ENCODE measurements at places on chromosomes 2 and 18. TPM values are rescaled to one million over a fixed set of nuclear protein-coding genes. Genes with fewer than 3 reads are reported as not detected.

The EFR3B gene
- polyA plus RNA-seq: 0.88 TPM

The PDE1A gene
- 0.92 TPM for polyA plus RNA-seq

The GREB1 gene
- polyA plus RNA-seq: 1.3 TPM

The IL1R2 gene
- 3.4 TPM for polyA plus RNA-seq

The RAD51AP2 gene
- not detected for polyA plus RNA-seq

The GAREM2 gene
- 0.51 TPM for polyA plus RNA-seq

- no peak for DNase-seq
Observed at GRCh38 chr2:229996320-229996719, 72.4 kb downstream of the SLC16A14 start.

DNA sequence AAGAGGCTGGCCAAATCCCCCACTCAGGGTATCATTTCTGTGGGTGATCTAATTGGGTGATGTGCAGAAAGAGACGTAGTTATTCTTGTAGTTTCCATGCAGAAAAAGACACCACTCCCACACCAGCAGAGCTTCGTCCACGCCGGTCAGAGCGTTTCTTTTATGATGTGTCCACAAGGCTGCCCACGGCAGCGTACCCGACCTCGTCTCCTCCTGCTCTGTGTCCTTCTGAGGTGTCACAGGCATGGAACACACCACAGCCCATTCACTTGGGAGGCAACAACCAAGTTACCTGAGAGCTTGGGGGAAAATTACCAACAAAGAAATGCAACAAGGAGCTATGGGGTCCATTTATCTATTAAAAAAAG lies 131.3 kb downstream of the PXDN start:
- DNase-seq: no peak

DNA sequence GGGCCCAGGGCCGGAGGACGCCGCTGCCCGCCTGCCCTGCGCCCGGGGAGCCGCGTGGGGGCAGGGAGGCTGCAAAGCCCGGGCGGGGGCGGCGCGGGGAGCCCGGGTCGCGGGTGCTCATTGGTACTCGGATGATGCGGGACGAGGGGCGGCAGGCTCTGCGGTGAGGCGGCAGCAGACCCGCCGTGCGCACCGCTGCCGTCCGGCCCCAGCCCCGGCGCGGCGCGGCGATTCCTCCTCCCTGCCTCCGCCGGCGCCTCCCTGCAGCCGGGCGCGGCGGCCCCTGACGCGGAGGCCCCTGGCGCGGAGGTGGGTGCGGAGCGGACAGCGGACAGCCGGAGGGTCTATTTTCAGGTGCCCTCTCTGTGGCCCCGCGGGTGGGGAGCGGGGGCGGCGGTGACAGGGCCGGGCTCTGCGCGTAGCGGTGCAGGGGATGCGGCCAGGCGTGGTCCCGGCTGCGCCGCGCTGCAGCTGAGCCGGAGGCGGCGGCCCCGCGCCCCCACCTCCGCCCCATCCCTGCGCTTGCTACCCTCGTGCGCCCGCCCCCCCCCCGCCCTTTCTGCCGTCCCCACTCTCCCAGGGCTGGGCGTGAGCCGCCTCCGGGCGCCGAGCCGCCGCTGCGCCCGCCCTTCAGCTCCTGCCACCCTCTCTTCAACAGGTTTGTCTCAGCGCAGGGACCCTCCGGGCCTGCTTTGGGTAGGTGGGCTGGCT lies 640 bp downstream of the SPTBN1 start:
- DNase-seq: peak; percentile 72

GRCh38 chr18:74790451-74790850 lies 192.8 kb downstream of the ZNF407 start:
- DNase-seq: no peak

DNA sequence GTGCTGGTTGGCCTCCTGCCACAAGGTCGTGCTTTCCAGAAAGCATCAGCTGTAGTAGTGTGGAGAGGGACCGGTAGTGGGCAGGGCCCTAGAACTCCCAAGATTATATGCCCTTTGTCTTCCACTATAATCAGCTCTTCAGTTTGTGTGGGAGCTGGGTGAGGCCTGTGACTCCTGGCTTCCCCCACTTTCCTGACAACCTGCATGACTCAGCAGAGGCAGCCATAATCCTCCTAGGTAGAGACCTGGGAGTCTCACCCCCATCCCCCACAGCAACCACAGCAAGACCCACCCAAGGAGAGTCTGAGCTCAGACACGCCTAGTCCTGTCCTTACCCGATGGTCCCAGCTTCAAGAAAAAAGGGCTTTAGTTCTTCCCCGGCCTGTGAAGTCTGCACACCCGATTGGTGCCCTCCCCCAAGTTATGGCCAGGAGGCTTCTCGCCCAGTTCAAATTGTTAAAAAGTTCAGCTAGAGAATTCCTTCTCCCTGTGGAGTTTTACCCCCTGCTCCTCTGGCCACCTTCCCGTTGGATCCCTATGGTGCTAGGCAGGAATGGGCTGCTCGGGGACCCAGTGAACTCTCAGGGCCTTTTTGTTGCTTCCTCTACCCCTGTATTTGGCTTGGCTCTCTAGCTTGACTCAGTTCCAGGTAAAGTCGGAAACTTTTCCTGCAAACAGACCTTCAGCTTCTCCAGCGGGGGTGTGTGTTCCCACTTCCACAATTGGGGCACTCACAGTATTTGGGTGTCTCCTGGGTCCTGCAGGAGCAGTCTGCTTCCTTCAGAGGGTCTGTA lies 57.8 kb upstream of the FAM237A start:
- DNase-seq: no peak

DNA sequence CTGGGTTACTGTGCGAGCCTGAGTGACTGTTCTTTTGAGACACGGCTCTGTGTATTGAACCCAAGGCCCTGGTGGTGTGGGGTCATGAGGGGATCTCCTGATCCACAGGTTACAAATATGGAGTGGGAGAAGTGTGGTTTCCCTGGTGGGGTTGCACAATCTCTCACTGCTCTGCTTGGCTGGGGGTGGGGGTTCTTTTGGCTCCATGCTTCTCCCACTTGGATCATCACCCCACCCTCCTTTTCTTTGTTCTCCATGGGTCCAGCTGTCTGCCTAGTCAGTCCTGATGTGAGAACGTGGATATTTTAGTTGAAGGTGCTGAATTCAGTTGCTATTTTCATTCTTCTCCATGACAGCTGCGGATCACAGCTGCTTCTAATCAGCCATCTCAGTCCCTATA lies 37.8 kb downstream of the AGPS start:
- no peak for DNase-seq

GRCh38 chr2:165572151-165572550 lies 102.7 kb downstream of the CSRNP3 start:
- DNase-seq: no peak

DNA sequence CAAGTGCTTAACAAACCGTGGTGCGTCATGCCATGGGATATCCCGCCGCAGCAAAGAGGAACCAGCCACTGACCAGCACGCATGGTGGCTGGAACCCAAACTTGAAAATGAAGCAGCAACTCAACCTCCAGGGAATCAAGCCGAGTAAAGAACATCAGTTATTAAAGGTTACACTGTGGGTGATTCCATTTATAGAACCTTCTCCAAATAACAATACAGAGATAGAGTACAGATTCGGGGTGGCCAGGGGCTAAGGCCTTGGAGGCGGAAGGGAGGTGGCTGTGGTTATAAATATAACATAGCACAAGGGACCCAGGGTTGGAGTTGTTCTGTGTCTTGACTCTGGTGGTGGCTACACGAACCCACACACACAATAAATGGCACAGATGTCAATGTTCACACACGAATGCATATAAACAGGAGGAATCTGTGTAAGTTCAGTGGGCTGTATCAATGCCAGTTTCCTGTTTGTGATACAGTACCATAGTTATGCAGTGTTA lies 123.1 kb downstream of the EIPR1 start:
- DNase-seq: no peak

- DNase-seq: no peak
Observed at GRCh38 chr18:41060967-41061366, 894.1 kb upstream of the PIK3C3 start.
